ENCODE measurements at places on chromosomes 16 and 17.

DNA sequence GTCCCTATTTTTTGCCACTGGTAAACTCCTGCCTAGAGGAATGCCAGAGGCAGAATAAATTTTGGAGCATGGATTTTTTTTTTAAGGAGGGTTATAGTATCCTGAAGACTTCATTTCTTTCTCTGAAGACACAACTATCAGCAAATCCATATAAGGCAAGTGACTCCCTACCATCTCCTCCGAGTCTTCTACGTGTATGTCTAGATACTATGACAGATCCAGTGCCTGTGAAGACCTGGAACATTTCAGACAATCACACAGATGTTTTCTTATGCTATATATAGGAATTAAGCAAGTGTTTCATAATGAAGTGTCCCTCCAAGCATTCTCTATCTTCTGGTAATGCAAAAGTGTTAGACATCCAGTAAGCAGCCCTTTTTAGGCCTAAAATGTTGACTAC lies 255.5 kb upstream of the TBX2 start:
- DNase-seq, result no peak

- DNase-seq, result peak; percentile 71
These were observed 1.4 kb downstream of the MPRIP start for GRCh38 chr17:17043461-17044271.

DNA sequence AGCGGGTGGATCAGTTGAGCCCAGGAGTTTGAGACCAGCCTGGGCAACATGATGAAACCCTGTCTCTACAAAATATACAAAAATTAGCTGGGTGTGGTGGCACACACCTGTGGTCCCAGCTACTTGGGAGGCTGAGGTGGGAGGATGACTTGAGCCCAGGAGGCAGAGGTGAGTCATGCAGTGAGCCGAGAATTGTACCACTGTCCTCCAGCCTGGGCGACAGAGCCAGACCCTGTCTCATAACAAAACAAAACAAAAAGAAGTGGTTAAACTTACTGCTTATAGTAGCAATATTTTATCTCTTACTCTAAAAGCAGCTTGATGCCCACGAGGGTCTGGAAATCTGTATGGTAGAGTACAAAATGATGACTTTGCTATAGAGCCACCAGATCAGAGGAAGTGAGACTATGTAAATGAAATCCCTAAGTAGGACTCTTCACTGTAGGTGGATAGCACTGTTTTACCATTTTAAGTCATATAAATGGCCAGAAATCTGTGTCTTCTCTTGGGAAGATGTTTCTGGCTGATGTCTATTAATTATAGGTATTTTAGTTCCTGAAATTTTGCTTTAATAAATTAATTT lies 60.4 kb upstream of the MRC2 start:
- DNase-seq, result no peak

DNA sequence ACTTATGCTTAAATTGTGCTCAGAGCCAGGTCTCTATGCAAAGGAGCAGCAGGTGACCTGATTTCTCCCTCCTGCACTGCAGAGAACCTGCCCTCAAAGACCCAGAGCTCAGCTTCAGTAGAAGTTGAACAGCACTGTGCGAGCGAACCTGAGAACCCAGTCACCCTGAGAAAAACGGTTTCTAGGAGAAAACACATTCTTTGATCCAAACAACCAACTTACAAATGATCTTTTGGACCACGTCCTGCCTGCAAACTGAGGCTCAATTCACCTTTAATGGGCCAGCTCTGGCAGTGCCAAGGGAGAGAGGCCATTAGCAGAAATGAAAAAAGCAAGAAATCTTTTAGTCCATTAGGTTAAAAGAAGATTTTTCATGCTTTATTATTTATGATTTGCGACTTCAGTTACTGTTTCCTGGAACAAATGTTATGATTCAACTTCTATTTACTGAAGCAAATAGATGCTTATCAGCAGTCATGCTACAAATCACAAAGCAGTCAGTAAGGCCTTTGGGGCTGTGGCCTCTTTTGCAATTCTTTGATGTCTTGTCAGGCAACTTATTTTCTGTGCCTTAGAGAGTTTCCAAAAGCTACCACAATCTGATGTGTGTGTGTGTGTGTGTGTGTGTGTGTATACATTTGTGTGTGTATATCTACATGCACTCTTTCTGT lies 65.7 kb upstream of the LRRC37A3 start:
- DNase-seq, result no peak

DNA sequence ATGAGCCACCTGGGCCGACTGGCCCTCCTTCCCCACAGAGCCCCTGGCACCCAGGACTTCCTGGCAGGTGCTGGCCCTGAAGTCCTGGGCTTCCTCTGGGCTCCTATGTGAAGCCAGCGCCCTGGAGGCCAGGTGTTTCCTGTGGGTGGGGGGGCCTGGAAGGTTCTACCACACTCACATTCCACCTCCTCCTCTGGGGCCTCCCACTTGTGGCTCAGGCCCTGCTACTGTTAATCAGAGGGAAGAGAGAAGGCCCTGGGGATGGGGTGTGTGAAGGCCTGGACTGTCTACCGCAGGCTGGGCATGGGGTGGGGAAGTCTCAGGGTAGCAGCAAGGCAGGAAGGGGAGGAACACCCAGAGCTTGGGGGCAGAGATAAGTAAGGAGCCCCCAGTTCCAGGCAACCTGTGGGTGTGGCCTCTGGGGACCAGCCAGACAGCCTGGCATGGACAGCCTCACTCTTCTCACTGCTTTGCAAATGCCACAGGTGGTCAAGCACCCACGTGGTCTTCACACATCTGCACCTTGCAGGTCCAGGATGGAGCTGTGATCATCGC lies 111.9 kb upstream of the TNRC6C start:
- no peak for DNase-seq

- peak; percentile 28 for DNase-seq
These were observed 512.4 kb downstream of the CDH13 start for GRCh38 chr16:83138976-83139690.

DNA sequence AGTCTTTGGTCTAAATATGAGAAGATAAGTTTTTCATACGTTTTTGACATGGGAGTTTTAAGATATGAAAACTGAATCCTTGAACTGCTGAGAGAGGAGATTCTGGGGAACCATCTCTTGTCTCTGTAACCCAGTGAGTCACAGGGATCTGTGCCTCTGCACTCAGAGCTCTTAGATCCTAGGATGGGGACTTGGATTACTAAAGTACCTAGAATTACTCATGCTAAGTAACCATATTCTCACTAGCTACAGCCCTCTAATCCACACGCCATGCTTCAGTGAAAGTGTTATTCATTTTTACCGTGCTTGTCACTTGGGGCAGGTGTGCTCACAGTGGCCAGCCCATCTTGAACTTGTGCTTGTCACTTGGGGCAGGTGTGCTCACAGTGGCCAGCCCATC lies 2.0 kb downstream of the MRM3 start:
- no peak for DNase-seq

DNA sequence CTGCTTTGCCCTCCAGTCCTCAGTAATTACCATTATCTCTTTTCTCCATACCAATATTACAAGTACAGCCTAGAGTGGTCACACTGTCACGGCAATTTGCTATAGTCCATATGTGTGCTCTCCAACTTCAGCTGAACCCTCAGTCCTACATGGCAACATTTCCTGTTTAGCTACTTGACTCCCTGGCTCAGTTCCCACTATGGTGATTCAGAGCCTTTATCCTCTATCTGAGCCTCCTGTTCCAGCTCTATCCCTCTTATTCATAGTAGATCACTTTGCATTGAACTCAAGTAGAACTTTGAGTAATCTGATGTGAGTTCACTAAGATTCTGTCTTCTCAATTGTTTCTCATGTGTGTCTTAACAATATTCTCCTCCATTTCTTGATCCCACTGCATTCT lies 43.7 kb upstream of the GOSR1 start:
- no peak for DNase-seq

- no peak for DNase-seq
These were observed 21.0 kb upstream of the NGFR start for GRCh38 chr17:49473900-49474751.

GRCh38 chr17:3695723-3696411 lies at the start of gene P2RX5:
P2RX5 (minus strand) TSS chr17:3696155; CDS start chr17:3696005, 150 bp downstream.
- peak; percentile 65 for DNase-seq

- DNase-seq, result no peak
These were observed 158.1 kb downstream of the MAP2K4 start for GRCh38 chr17:12178644-12179330.

DNA sequence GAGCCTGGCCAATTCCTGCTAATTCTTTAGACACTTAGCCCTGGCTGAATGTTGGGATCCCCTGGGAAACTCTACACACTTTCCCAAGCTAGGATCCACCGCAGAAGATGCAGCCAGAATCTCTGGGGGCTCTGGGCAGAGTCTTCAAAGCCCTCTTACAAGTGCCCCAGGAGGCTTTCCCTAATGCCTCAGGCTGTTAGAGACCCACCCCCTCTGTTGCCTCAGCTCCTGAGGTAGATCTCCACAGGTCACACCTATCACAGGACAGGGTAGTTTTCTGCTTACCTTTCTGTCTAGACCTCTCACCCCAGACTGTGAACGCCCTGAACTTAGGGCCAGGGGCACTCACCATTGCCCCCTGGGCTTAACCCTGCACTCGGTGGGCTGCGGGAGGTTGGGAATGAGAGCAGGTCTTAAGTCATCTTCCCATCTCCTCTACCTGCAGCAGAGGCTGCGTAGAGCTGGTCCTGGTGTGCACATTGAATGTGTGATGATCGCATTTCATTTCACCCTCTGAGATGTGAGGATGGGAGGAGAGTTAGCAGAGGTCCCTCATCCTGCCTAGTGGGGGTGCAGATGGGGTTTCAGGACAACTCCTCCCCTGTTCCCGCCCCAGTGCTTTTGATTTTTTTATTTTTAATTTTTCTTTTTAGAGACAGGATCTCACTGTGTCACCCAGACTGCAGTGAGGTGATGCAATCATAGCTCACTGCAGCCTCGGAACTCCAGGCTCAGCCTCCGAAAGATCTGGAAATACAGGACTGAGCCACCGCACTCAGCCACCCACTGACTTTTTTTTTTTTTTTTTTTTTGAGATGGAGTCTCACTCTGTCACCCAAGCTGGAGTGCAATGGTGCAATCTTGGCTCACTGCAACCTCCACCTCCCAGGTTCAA lies 89.0 kb upstream of the LHX1 start:
- DNase-seq, result no peak

DNA sequence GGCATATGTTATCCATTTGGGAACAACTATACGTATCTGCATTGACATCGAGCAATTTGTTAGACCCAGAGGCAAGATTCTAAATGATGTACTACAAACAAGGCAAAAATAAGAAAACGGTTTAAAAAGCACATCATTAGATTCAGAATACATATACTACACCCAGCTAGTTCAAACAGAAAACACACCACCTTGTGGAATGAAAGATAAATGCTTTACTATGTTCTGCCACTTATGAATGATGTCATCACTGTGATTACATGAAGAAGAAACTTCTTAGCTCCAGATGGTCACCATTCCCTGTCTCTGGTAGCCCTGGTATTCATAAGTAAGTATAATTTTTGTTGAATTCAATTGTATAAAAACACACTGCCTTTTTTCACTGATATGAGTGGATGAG lies 7.8 kb downstream of the NACA2 start:
- peak; percentile 64 for DNase-seq

DNA sequence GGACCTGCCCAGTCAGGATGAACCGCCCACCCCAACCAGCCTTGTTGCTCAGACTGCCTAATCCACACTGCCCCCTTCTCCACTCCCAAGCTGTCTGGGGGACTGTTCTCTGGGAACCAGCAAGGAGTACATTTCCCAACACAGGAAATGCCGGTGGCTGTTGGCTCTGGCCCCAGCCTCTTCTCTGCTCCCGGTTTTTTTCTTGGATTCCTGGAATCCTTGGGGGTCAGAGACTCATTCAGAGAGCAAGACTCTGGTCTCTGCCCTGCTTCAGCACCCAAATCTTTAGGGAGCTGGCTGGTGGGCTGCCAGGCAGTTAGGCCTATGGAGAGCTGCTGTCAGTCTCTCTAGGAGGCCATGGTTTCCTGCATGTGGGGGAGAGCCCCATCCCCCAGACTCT lies 10.8 kb upstream of the MTMR4 start:
- DNase-seq, result peak; percentile 22

GRCh38 chr17:49779156-49779738 lies 9.2 kb upstream of the KAT7 start:
- DNase-seq, result no peak

DNA sequence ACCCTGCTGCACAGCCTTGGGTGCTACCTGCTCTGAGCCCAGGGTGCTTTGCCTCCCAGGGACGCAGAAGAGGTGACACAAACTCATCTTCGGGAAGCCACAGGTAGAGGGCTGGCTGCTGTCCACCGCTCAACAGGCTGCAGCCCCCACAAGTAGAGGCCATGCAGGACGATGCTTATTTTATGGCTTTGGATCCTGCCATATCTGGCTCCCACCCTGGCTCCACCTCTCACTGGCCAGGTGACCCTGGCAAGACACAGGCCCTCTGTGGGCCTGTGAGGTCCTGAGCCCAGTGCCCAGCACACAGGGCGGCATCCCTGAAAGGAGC lies 11.3 kb upstream of the BCAR1 start:
- DNase-seq, result no peak

DNA sequence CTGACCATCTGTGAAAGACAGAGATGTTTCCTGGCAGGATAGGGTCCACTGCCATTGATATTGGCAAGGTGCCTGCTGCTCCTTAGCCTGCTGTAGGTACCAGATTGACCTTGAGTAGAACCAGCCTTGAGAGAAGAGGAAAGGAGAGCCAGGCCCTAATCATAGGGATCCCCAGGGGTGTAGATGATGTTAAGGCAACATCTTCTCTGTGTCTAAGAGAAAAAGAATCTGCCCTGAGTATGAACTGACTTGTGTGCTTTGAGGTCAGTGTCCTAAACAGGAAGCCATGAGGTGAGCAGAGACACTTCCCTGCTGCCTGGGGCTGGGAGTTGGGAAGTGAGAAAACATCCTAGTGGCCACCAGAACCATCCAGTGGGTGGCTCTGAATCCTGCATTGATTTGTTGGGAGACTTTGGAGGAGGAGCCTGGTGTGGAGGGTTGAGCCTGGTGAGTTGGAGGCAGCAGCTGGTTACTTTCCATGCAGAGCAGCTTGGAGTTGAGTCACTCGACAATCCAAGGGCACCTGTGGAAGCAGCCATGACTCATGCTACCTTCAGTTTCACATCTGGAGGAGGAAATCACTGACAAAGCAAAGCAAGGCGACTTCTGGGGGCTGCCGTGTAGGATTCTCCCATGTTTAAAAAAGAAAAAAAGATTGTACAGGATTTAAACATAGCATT lies 47.8 kb downstream of the BMERB1 start:
- peak; percentile 18 for DNase-seq

DNA sequence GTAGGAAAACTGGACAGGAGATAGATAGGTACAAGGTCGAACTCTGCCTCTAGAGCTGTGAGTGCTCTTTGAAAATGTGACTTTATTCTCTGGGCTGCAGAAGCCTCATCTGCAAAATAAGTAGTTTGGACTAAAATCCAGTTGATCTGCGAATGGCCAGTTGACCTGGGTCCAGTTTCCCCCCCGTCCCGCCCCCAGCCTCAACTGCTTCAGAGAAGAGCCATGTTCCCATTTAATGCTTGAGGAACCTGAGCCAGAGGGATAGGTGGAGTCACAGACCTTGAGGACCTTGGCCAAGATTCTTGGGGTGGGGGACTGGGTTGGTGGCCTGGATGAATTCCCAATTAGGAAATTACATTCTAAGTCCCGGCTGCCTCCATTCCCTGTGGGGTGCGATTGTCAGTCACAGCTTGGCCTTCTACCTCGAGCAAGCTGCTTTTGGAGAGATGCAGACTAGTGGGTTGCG lies 14.1 kb downstream of the TBX2 start:
- DNase-seq, result no peak

- DNase-seq, result no peak
These were observed 45.2 kb downstream of the ANKRD11 start for GRCh38 chr16:89445166-89445565.

GRCh38 chr17:67718325-67718941 lies 697 bp downstream of the NOL11 start:
- no peak for DNase-seq

GRCh38 chr16:67029254-67030096 lies 526 bp downstream of the CBFB start:
- peak; percentile 77 for DNase-seq

GRCh38 chr16:3762107-3762750 lies 44.9 kb upstream of the TRAP1 start:
- DNase-seq, result peak; percentile 91

Measured in eye (tissue), 1 donor.